NCI-H1930 (cell line): ENCODE measurements at places on chromosomes 1 and 21.

- DNase-seq: no peak
Measured at GRCh38 chr1:233512538-233512937, 101.4 kb upstream of the KCNK1 start.

GRCh38 chr1:59422921-59423575 lies 126.2 kb downstream of the FGGY start:
- DNase-seq: no peak

DNA sequence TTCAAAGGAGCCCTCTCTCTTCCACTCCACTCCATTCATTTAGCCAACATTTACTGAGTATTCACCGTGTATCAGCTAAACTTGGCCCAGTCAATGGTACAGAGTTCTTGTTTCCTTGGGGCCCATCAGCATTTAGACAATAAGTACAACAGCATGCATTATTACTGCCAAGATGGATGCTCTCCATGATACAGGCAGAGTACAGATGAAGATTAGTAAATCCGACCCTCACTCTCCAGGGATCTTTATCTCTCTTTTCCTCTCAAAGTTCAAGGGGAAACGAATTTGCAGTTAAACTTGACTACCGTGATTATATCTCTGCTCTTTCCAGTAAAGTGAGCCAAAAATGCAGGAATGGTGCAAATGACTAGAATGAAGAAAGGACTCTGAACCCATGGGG lies 184.6 kb upstream of the DUSP10 start:
- DNase-seq: no peak

DNA sequence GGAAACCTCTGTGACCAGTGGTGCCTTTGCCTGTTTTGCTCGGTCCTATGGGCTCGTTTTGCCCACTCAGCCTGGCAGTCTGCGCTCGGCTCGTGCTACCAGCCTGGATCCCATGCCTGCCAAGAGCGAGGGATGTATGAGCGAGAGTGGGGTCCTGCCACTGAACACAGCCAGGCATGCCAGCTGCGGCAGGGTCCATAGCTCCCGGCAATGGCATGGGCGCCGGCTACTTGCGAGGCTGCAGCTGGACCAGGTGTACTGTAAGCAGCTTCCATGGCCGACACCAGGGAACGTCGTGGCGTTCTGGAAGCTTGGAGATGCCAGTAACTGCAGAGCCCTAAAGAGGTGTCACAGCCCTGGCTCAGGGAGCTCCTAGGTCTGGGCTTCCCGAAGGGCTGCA lies 22.4 kb upstream of the TGFB2 start:
- no peak for DNase-seq

DNA sequence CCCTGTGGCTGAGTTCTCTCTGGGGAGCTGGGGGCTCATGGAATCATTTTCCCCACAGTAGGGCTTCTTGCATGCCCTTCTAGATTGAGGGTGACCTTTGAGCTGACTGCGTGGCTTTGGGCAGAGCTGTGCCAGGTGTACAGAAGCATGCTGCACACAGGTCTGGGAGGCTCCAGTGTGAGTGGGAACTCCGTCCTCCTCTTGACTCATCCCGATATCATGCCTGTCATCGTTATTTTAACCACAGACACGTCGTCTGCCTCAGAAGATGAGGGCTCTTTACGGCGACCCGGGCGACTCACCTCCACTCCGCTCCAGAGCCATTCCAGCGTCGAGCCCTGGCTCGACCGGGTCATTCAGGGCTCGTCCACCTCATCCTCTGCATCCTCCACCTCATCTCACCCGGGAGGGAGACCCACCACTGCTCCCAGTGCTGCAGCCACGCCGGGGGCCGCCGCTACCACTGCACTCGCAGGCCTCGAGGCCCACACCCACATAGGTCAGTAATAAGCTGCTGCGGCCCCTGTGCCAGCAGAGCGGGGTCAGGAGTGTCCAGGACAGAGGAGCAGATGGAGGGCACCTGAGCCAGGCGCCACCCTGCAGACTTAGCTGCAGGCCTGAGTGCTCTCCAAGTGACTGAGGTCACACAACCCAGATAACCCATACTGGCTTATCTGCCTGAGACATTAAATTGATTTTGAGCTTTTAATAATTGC lies 39.8 kb downstream of the DIP2A start:
- DNase-seq: no peak

DNA sequence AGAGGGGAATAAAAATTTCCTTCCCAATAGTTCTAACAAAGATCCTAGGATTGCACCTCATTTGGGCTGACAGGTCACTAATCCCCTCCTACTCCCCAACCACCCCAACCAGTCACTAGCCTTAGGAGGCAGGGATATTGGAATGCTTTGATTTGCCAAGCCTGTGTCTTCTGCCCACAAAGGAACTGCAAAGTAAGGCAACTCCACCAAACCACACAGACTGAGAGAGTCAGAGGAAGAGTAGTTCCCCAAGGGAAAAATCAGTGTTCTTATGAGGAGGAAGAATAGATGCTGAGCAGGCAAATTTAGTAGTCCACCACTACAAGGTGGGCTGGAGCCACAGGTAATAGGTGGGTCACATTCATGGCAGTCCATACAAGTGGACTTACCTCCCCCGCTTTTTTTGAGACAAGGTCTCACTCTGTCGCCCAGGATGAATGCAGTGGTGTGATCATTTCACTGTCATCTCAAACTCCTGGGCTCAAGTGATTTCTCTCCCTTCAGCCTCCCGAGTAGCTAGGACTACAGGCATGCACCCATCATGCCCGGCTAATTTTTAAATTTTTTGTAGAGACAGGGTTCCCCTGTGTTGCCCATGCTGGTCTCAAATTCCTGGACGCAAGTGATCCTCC lies 3.7 kb upstream of the TMEM39B start:
- DNase-seq: no peak

- DNase-seq: no peak
Measured at GRCh38 chr1:94105957-94106529, 14.9 kb downstream of the ABCA4 start.

GRCh38 chr1:39959651-39960333 lies 4.8 kb downstream of the MFSD2A start:
- DNase-seq: no peak

- DNase-seq: no peak
Measured at GRCh38 chr21:29187944-29188343, 57.5 kb downstream of the MAP3K7CL start.

GRCh38 chr1:224565186-224565585 lies 50.9 kb upstream of the CNIH3 start:
- DNase-seq: no peak

GRCh38 chr1:56867491-56867890 lies 12.9 kb downstream of the C8A start:
- DNase-seq: no peak

GRCh38 chr1:88985692-88986091 lies 6.7 kb downstream of the KYAT3 start:
- DNase-seq: no peak

GRCh38 chr1:85398391-85399064 lies 66.4 kb downstream of the DDAH1 start:
- DNase-seq: no peak

DNA sequence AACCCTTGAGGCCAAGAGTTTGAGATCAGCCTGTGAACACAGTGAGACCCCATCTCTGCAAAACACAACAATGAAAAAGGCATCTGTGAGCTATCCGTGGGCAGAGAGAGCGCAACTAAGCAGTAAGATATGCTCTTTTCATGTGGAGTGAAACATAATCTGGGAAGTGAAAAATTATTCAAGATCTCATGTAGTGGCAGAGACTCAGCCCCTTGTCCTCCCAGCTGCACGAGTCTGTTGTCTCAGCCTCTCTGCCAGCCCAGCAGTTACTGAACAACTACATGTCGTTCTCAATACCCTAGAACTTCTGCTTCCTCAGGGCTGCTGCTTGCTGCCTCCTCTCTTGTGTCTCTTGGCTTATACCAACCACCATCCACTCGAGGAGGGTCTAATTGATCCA lies 61.3 kb upstream of the WDR26 start:
- no peak for DNase-seq
